ENCODE measurements at places on chromosomes 4 and X.

- DNase-seq = no peak
Observed at GRCh38 chrX:110320381-110320987, 2.6 kb upstream of the AMMECR1 start.

GRCh38 chr4:183971929-183972490 lies 66.9 kb downstream of the STOX2 start:
- no peak for DNase-seq

- peak; percentile 8 for DNase-seq
Observed at GRCh38 chrX:24014388-24015018, 12.5 kb downstream of the KLHL15 start.

- DNase-seq = no peak
Observed at GRCh38 chrX:134374910-134375309, 85.1 kb upstream of the HPRT1 start.

DNA sequence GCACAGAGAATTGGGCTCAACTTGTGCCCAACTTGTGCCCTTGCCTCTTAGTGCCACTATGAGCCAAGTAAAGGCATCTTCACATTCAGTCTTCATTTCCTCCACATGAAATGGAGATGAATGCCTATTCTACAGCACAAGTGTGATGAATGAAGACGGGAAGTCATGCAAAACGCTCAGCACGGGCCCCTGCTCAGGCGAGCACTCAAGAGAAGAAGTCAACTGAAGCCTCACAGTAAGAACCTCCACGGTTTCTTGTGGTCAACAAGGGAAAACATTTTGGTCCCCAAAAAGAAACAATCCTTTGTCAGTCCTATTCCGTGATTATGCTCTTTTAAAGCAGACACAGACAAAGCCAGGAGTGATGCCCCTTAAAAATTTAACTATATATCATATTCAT lies 87.0 kb downstream of the IRF2 start:
- DNase-seq = no peak

GRCh38 chrX:47596256-47596655 lies 14.0 kb downstream of the TIMP1 start:
- no peak for DNase-seq

DNA sequence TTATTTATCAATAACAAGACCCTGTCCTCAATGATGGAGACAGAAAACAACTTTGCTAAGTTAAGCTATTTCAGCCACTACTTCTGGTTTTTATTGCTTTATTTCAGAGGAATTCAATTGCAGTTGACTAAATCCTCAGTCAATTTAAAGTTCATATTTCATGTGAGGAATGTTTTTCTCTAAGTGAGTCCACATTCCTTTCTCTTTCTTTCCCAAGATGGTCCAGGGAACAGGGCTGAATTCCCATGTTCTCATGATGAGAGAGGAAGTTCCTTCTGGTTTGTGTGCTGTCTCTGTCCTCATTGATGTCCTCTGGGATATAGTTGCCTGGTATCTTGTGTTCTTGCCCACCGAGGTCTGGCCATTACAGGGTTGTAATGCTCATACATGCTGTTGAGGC lies 117.2 kb downstream of the SLIT2 start:
- DNase-seq = no peak

DNA sequence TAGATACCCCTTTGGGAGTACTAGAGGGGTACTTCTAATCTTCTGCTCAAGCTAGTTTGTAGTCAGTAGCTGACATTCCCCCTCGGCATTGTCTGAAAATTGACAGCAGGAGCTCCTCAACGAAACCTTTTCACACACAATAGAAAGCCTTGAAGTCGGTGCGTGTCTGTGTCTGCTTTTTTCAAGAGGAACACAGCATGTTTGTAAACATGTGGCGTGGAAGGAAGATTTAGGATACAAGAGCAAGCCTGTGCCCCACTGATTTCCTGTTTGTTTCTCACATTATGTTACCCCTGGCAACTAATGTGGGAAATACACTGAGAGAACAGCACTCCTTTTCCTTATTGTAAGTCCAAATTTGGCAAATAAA lies 252.6 kb downstream of the ANKRD50 start:
- DNase-seq = no peak

DNA sequence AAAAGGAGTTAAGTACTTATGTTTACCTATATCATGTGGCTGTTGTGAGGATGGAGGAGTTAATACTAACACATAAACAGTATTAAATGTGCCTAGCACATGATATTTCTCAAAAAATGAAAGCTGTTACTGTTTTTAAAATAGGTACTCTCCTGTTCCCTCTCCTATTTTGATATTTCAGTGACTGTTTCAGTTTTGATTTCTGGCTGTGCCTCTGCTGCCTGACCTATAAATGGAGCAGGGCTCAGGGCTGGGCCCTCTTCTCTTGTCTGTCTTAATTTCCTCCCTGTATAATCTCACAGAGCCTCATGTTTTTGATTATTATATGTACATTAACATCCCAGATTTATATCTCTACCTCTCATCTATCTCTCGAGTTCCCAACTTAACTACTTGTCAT lies 93.3 kb downstream of the UGT8 start:
- DNase-seq = no peak

All from stimulated activated CD4-positive, alpha-beta T cell treated with anti-CD3 and anti-CD28 coated beads, Interleukin-15, amount 100 ng/mL, for 1 hour (primary cell).